ENCODE measurements at places on chromosomes 2 and 18. TPM values are rescaled to one million over a fixed set of nuclear protein-coding genes. Genes with fewer than 3 reads are reported as not detected.

DNA sequence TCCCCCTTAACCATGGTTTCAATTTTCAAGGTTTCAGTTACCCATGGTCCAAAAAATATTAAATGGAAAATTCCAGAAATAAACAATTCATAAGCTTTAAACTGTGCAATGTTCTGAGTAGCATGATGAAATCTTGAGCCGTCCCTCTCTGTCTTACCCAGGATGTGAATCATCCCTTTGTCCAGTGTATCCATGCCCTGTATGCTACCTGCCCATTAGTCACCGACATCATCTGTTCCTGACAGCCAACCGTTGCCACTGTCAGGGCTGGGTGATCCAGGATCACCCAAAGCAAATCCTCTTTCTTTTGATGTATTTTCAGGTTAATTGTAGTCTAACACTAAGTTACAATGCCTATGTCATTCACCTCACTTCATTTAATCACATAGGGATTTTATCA, 15.7 kb upstream of the OLA1 start:
- no peak for DNase-seq

DNA sequence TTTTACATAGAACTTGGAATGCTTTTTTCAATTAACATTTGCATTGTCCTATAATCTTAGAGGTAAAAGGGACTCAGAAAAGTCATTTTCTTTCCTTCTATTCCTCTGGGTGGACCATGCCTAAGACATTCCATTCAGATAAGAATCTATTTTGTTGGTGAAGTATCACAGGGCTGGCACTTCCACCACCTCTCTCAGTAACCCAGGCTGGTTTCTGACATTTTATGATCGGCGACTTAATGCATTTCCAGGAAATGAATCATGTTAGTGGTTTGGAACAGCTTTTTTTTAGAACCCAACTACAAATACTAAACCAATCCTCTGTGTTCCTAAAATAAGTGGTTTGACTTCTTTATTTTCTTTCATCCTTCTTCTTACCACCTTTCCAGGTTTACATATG, 27.0 kb downstream of the GAD1 start:
- DNase-seq = no peak

Gene TTC31
- total RNA-seq = 15.1 TPM

- DNase-seq = no peak
Observed at GRCh38 chr2:42348113-42348805, 12.8 kb downstream of the COX7A2L start.

Gene MIB1
- total RNA-seq = 87.7 TPM

GRCh38 chr2:148814143-148814859, 60.7 kb upstream of the KIF5C start:
- no peak for DNase-seq

DNA sequence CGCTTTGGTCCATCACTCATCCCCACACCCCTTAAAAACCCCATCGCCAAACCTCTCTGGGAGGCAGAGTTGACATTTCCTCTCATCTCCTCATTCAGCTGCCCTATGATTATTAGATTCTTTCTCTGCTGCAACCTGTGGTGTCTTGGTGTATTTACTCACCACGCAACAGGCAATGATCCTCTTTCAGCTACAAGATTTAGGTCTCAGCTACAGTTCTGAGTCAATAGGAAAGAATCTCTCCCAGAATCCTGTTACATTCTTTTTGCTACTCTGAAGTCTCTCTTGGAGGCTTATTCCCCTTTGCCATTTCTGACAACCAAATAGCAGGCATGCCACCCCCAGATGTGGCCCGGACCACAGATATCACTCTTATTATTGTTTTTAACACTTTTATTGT, 468.3 kb upstream of the GYPC start:
- no peak for DNase-seq

DNA sequence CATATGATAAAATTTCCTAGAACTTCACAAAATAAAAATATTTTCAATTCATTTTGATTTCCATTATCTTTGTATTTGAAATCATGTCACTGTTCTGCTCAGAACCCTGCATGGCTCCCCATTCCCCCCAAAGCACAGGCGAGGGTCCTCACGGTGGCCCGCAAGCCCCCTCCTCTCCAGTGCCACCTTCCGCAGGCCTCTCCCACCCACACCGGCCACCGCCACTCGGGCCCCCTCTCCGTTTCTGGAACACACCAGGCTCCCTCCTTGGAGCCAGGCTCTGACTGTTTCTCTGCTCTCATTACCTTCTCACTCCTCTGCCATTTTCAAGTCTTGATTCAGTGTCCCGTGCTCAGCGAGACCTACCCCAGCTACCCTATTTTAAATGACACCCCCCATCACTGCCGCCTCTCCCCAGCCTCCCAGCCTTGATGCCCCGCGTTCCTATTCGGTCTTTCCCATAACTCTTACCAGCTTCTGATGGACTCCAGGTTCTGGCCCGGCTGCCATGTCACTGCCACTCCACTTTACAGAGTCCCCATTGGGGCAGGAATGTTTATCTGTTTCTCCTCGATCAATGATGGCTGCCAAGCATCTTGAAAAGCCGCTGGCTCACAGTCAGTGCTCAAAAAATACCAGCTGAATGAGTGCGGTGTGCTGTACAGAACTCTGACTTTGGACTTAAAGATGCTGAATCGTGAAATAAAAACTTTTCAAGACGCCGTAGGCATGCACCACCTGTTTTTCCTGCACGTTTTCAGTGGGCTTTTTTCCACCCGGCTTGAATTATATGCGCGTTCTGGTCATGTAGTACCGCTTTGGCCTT, 201.0 kb downstream of the GBX2 start:
- DNase-seq = no peak

DNA sequence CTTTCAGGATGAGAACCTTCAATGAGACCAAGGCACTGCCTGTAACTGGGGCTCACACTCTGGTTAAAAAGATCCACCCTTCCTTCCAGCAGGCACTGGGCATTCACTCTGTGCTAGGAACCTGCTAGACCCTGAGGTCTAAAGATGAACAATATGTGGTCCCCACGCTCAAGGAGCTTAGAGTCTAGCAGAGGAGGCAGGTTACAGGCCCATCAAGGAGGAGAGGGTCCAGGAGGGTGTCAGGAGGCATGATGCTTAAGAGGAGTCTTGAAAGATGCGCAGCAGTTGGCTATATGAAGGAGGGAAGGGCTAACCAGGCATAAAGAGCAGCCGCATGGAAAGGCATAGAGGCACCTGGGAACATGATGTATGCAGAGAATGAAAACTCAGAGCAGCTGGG, 4.5 kb downstream of the ANKRD53 start:
- no peak for DNase-seq

DNA sequence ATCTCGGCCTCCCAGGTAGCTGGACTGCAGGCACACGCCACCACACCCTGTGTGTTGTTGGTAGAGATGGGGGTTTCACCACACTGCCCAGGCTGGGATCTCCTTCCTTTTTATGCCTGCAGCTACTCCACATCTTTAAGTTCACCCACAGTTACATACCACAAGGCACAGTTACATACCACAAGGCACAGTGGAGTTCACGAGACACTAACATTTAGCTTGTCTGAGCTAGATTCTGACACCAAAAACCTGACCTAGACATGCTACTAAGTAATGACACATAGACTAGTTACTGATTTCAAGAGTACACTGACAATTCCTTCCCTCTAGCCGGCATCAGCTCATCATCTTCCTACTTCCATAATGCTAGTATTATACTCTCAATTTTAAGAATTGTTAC, 4.3 kb downstream of the POLR2D start:
- no peak for DNase-seq

- DNase-seq = no peak
Observed at GRCh38 chr2:217757108-217757463, 245.7 kb downstream of the TNS1 start.

DNA sequence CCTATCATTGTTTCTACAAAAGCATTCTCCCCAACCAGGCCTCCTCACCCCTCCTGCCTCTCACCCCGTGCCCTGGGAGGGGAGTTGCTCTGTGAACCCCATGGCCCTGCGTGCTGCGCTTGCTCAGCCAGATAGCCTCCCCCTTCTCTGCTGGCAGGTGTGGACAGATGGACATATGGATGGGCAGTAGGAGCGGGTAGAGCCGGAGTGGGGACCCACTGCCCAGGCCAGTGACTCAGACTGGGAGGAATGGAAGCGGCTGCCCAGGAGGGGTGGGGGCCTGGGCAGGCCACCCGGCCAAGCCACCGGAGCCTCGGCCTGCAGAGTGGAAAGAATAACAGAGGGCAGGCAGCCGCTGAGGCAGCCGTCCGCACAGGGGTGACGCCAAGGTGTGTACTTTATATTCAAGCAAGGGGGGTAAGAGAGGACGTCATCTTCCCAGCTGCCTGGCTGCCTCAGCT, 8.7 kb downstream of the CYP26B1 start:
- DNase-seq = no peak

- no peak for DNase-seq
Observed at GRCh38 chr2:8249141-8249540, 432.7 kb upstream of the ID2 start.

- DNase-seq = no peak
Observed at GRCh38 chr18:49911427-49911826, 98.1 kb upstream of the ACAA2 start.

GRCh38 chr2:235113854-235114253, 162.0 kb downstream of the SH3BP4 start:
- DNase-seq = no peak
